ENCODE measurements at places on chromosomes 7 and 10.

- DNase-seq = no peak
These were observed 171.2 kb downstream of the PRKAG2 start for GRCh38 chr7:151705636-151706276.

GRCh38 chr10:101157756-101158458, 26.8 kb downstream of the TLX1 start:
- DNase-seq = no peak

- no peak for DNase-seq
These were observed 46.1 kb downstream of the CAMK2B start for GRCh38 chr7:44279286-44279685.

DNA sequence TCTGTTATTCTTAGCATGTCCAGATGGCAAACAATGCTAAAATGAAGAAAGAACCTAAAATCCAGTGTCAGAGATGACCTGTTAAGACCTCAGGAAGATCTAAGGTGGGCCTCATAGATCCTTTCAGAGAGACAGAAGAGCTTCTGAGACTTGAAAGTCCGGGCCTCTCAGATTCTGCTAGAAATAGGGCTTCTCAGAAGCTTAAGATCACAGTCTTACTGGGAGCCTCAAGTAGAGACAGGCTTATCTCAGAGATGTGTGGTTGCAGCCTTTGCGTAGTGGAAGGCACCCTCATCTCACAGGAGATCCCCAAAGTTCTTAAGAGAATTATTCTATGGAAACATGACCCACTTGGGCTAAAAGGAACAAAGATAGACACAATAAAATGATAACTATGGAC, 642.8 kb downstream of the TNS3 start:
- no peak for DNase-seq

- DNase-seq = no peak
These were observed 2.9 kb upstream of the HKDC1 start for GRCh38 chr10:69217119-69217754.

- no peak for DNase-seq
These were observed 420.2 kb downstream of the CDC14C start for GRCh38 chr7:49344556-49344955.

DNA sequence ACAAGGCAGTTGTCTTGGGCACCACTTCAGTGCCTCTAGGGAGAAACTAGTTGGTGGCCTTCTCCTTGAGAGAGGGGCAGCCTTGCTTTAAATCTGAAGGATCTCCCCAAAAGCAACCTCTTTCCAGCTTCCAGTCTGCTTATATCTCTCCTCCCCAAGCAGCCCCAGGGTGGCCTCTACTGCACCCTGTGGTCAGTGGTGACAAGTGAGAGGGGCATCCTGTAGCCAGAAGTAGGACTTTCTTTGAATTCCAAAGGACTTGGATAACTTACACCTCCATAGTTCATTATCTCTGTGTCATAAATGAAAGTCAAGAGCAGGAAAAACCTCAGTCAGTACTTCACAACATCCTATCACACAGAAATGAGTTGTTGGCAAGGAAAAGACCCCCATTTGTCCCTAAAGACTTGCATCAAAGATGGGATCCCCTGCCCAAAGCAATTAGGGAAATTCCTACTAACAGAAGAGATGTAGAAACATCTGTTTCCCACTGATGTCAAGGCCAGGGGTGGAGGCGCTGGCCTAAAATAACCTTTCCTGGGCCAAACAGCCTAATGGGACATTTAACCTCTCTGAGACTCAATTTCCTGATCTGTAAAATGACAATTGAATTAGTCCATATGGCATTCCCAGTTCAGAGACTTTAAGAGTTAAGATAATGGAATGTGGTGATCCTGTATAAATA, 44.0 kb upstream of the ANKRD1 start:
- DNase-seq = no peak

DNA sequence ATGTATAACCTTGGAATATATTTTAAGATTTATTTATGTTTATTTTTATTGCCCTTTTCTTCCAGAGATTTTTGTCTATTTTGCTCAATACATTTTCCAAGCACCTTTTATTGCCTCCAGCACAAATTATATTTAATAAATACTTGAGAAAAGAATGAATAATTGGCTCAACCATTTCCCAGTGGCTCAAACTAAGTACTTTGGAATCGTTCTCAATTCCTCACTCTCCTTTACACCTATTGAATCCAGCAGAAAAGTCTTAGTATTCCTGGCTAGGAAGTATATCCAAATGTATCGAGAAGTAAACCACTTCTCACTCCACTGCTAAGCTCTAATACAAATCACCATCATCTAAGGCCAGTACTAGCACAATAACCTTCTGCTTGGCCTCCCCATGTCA, 276.1 kb downstream of the NEBL start:
- DNase-seq = no peak

DNA sequence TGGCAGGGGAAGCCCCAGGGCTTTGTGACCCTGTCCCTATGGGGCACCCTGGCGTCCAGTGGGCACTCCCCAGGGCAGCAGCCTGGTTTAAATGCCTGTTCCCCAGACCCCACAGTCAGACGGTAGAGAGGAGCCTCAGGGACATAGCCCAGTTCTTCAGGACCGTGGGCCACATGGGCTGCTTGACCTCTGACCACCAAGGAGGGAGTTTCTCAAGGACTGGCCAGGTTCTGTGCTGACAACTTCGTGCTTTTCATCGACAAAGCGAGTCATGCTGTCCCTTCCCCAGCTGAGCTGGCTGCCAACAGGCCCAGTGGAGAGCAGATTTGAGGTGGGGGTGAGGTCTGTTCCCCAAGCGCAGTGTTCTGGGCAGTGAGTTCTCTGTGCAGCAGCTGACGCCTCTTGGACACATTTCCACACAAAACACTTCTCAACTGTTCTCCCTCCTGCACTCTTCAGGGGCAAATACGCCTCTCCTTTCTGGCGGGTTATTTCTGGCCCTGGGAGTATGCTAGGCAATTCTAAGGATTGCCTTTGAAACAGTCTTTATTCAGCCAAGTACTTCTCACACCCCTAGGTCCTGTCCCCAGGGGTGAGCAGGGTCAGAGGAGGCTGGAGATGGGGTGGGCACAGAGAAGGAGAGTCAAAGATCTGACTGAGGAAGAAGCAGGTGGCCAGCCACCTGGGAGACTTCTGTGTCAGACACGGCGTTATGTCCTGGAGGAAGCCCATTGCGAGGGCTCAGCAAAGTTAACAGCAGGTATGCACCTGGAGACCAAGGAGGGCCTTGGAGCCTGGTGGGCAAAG, 57.3 kb upstream of the CAMK2B start:
- DNase-seq = no peak

DNA sequence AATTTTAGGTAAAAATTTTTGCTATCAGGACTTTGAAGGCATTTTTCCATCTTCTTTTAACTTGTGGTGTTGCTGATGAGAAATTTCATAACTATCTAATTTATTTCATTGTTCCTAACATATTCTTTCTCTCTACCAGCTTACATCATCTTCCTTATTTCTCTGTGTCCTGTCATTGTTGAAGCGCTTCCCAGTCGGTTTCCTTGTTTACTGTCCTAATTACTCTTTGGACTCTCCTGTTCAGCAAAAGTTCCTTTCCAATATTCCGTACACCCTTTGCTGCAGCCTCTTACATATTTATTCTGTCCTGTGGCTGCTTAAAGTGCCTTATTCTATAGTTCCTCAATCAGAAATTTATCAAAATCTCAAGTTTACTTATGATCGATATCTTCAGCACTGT, 609.0 kb upstream of the FZD8 start:
- no peak for DNase-seq

GRCh38 chr7:93310346-93310745, 78.2 kb downstream of the VPS50 start:
- no peak for DNase-seq

- no peak for DNase-seq
These were observed 17.1 kb downstream of the UNCX start for GRCh38 chr7:1249731-1250130.

- DNase-seq = no peak
These were observed 617.2 kb downstream of the GRM8 start for GRCh38 chr7:126635545-126635944.

- DNase-seq = no peak
These were observed 57.4 kb downstream of the CAV1 start for GRCh38 chr7:116582164-116582732.

- no peak for DNase-seq
These were observed 154.2 kb downstream of the TSPAN12 start for GRCh38 chr7:120703585-120704240.

DNA sequence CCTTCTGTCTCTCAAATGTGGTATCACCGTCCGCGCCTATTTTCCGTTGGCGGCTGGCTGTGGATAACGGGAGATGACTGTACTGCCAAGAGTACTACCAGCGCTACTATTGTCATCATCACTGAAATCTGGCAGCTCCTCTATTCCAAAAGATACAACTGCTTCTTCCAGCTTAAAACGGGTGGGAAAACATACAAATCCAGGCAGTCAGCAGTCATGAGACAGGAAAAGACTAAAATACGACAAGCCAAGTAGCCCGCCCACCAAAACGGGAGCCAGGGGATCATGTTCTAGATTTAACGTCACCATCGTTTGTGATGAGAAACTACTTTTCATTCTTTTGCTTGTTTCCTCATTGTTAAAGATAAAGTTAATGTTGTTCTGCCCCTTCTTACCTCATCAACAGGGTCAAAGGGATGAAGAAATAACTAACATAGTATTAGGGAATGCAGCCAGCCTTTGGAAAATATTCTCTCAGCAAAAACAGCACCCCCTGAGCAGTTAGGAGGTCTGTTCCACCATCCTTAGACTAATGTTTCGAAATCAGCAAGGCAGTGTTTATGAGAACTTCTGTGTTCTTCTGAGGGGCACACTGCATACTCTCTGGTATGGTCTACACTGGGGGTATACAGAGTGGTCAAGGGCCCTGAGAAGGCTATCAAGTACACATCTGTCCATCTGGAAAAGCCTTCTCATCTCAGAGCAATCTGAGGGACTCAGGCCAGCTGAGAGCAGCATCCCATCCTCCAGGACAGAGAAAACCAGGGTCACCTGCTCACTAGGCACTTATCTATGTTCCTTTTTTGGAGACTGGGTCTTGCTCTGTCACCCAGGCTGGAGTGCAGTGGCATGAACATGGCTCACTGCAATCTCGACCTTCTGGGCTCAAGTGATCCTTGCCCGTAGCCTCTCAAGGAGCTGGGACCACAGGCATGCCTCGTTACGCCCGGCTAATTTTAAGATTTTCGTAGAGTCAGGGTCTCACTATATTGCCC, 47.5 kb downstream of the GNA12 start:
- DNase-seq = no peak

DNA sequence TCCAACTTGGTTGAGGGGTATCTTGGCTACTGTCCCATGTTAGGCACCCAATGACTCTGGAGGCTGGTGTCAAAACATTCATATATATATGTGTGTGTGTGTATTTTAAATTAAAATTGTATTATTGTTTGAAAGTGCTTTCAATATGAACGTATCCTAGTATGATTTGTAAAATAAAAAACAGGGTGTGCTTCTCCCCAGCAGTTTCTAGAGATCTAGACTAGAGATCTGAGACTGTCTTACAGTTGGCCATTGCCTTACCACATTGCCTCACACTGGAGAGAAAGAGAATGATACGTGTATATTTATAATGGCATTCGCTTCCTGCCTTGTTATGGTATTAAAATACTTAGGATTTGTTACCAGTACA, 1.2 kb downstream of the BAG3 start:
- no peak for DNase-seq

- no peak for DNase-seq
These were observed 66.3 kb downstream of the PRKAG2 start for GRCh38 chr7:151810441-151811232.

- no peak for DNase-seq
These were observed 56.3 kb downstream of the NRP1 start for GRCh38 chr10:33278198-33278597.

- DNase-seq = no peak
These were observed 108.7 kb downstream of the PHTF2 start for GRCh38 chr7:77907281-77907680.

DNA sequence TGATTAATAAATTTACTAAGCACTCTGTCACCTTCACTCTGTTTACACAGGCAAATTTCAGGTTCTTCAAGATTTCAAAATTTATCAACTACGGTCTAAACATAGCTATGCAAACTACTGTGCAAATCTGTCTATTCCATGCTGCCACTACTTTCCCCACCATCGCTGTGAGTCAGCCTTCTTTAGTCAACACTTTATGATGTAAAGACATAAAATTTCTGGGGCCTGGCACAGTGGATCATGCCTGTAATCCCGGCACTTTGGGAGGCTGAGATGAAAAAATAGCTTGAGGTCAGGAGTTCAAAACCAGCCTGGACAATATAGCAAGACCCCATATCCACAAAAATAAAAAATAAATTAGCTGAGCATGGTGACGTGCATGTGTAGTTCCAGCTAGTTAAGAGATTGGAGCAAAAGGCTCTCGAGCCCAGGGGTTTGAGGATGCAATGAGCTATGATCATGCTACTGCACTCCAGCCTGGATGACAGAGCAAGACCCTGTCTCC, 42.6 kb downstream of the CNOT4 start:
- no peak for DNase-seq

- no peak for DNase-seq
These were observed 668.4 kb upstream of the NRP1 start for GRCh38 chr10:34002896-34003295.

DNA sequence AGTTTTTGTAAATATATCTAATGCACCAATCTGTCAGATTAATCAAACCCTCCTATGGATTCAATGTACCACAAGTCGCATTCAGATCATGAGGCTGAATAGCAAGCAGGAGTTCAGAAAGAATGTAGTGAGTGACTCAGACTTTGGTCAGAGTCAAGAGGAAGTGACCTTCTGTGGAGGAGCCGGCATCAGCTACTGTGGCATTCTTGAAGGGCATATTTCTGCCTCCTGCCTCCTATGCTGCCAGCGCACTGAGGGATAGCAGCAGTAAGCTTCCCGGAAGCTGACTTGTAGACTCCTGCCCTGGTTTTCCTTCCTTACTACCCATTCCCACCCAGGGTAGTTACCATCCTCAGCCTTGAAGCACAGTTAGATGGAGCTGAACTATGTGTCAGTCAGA, 867.5 kb downstream of the NRG3 start:
- DNase-seq = no peak

DNA sequence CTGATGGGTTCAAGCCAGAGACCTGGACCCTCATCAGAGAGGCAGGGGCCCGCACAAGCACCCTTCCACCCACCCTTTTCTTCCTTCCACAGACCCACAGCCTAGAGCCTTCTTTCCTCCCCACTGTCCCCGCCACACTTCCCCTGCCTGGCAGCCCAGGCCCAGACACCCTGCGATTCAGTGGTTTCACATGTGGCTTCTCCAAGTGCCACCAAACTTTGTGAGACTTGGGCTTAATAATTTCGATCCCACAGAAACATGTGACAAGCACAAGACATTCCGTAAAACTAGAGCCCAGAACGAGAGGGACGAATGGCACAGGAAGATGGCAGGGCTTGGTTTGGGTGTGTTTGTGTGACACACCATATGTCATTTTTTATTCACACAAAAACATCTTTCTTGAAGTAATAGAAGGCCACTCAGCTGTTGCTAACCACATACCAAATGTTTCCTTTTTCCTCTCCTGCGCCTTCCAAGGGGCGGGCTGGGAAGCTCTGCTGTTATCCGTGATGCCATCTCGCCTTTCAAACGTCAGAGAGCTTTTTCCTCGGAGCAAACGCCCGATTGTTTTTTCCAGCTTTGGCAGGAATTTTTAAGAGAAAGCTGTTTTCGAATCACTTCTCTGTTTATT, 162.9 kb downstream of the GRK5 start:
- no peak for DNase-seq

GRCh38 chr7:382043-382400, 92.1 kb downstream of the FOXL3 start:
- no peak for DNase-seq

- no peak for DNase-seq
These were observed 6.3 kb downstream of the RSBN1L start for GRCh38 chr7:77702513-77702912.
